Activated CD4-positive, alpha-beta T cell treated with anti-CD3 and anti-CD28 coated beads for 24 hours (primary cell): ENCODE measurements at places on chromosomes 6 and 20.

- DNase-seq: no peak
Measured at GRCh38 chr20:57526087-57526884, 1.3 kb upstream of the CTCFL start.

- DNase-seq: peak; percentile 35
Measured at GRCh38 chr6:106163966-106164877, 78.1 kb downstream of the PRDM1 start.

DNA sequence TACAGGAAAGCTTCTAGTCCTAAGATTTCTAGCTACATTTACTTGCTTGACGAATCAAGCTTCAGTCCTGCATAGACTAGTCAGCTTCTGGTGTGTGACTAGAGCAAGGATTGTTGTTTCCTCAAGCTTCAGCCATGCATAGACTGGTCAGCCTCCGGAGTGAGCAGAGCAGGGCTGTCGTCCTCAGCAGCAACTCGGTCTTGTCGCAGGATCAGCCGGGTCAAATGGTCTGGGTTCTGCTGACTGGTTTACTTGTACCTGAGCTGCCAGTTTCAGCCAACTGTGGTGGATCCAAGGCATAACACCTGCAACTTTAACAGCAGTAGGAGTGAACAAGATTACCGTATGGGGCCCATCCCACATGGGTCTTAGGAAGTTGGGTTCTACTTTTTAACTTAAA, 10.8 kb upstream of the GMPR start:
- no peak for DNase-seq

GRCh38 chr6:33251395-33252012, 20.2 kb downstream of the VPS52 start:
- no peak for DNase-seq

GRCh38 chr6:103326760-103327757, 1532.7 kb downstream of the HACE1 start:
- no peak for DNase-seq

DNA sequence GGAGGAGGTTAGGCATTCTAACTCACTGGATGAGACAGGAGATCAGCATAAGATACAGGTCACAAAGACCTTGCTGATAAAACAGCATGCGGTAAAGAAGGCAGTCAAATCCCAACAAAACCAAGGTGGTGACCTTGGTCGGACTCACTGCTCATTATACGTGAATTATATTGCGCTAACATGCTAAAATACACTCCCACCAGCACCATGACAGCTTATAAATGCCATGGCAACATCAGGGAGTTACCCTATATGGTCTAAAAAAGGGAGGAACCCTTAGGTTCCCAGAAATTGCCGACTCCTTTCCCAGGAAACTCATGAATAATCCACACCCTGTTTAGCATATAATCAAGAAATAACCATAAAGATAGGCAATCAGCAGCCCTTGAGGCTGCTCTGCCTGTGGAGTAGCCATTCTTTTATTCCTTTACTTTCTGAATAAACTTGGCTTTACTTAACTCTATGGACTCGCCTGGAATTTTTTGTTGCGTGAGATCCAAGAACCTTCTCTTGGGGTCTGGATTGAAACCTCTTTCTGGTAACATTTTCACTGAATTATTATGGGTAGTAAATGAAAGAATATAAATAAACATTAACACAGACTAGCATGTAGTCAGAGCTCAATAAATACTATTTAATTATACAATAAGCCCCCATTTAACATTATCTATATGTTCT, 3.0 kb upstream of the LAMA4 start:
- no peak for DNase-seq

GRCh38 chr6:144879436-144879835, 594.3 kb downstream of the UTRN start:
- no peak for DNase-seq

DNA sequence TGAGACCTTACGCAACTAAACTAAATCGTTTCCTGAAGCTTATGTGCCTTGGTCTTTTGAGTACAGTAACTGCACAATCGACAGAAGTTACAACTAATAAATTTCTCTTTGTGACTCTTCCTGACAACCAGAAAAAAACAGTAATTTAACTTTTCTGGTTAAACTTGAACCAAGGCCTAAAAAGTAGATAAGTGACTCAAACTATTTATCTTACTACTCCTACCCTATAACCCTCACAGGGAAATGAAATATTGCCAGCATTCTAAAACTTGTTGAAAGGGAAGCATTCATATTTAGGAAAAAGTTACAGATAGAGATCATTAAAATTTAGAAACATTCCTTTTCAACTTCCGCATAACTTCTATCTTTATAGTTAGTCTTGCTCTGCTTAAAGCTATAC, 1034.4 kb downstream of the EYS start:
- no peak for DNase-seq

- DNase-seq: no peak
Measured at GRCh38 chr6:24659561-24659960, 7.1 kb downstream of the TDP2 start.
